Daoy (cell line): ENCODE measurements at places on chromosomes 3 and 15.
A peak's percentile ranks its signal among the peaks of the same experiment; 100 is the strongest.

GRCh38 chr3:82311901-82312300 lies 550.5 kb upstream of the GBE1 start:
- DNase-seq, result no peak

- no peak for DNase-seq
Measured at GRCh38 chr3:194775266-194775665, 89.6 kb downstream of the FAM43A start.

GRCh38 chr15:39599871-39600270 lies 19.0 kb downstream of the THBS1 start:
- DNase-seq, result no peak

- no peak for DNase-seq
Measured at GRCh38 chr15:76932135-76932966, 802 bp downstream of the RCN2 start.

- DNase-seq, result no peak
Measured at GRCh38 chr3:183008303-183008702, 28.0 kb upstream of the DCUN1D1 start.

DNA sequence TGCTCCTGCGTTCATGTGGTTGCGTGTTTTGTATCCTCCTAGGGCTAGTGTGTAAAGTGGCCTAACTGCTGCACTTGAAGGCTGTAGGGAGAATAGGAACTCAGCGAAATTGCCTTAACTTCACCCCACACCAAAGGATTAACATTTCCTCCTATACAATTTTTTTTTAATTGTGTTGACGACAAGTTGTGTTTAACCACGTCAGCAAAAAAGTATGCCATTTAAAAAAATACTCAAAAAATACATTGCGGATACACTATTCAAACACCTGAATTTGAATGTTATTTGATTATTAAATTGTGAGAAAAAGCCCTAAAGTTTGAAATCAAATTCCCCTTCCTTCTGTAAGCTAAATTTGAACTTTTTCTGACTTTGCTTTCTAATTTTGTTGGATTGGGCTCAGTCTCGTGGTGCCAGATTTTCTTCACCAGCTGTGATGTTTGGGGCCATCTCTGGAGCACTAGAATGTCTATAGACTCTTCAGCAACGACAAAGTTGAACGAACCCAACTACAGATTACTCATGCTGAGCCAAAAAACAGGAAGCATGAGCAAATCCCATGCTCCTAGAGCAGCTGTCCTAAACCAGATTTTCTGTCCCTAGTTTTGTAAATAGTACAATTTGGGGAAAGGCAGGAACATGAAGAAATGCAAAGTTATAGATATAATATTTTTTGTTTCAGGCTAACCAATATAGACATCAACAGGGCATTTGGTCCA lies 8.1 kb upstream of the SLC9A9 start:
- DNase-seq, result no peak

DNA sequence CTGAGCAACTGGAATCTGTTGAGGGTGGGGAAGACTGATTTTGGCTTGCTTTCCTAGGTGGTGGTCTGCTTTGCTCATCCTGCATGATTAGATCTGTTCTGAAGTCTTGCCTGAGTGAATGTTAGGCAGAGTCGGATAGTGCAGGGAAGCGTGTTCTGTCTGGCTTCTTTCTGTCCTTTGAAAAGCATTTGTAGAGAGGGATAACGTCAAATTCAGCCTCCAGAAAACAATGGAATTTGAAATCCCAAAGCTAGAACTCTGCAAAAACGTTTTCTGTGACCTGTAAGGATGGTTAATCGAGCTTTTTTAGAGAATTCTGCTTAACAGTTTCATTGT lies 1.4 kb downstream of the GLCE start:
- DNase-seq, result no peak

- DNase-seq, result no peak
Measured at GRCh38 chr15:50544368-50544767, 2.1 kb downstream of the USP50 start.

DNA sequence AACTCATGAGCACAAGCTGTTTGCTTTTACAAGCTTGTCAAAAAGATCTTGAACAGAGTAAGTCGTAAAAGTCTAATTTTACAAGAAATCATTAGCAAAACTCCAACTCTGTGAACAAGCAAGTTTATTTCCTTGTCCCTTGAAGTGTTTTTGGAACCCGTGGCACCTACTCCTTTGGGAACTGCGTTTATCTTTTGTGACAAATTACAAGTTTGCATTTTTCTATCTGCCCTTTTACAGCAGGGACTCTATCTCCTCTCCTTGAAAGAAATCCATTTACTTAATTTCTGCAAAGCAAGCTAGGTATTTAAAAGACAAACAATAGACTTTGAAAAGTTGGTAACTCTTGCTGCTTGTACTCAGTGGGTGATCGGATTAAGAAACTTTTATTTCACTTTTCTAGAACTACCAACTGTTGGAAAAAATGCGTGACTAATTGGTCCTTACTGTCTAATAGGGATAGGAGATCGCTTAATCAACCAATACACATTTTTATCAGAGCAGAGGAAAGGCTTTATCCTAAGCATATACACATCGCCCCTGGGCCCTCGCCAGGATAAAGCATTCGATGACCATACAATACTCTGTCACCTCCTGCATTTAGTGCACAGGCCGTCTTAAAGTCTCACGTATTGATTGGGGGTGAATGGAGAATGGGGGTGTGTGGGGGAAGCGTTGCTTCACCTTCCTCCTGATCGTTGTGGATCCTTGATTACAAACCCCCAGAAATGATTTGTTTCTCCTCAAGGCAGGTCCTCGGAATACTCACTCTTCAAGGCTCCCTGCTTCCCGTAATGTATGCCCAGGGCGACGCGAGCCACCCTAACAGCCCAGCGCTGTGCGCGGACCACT lies 1.7 kb downstream of the PRTG start:
- no peak for DNase-seq

DNA sequence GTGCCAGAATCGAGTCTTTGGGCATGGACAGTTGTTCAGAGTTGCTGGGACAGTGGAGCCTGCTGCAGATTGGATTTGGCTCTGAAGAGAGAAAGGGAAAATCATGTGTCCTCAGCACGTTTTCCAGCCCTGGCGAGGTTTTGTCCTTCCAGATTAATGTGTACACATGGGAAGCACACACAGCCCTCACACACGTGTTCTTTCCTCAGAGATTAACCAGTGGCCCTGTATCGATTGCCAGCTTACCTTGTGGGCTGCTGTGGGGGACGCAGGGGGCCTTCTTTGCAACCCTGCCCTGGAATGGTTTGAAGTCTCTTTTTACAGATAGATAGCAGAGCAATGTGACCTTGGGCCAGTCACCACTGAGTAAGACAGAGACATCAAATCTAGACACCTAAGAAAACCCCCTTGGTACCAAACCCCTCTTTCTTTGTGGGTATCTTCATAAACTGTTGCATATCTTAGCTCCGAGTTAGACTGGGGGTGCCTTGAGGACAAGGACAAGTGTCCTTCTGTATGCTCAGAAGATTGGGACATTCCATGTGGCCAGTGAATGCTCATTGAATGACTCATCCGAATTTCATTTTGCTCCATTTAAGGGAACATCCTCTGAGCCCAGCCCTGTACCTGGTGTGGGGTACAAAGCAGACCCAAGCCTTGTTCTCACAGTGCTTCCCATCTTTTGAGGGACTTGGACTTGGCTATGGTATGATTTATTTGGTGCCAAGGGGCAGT lies 48.0 kb downstream of the SMAD6 start:
- DNase-seq, result no peak

GRCh38 chr15:36429707-36430106 lies 149.7 kb upstream of the CDIN1 start:
- no peak for DNase-seq

DNA sequence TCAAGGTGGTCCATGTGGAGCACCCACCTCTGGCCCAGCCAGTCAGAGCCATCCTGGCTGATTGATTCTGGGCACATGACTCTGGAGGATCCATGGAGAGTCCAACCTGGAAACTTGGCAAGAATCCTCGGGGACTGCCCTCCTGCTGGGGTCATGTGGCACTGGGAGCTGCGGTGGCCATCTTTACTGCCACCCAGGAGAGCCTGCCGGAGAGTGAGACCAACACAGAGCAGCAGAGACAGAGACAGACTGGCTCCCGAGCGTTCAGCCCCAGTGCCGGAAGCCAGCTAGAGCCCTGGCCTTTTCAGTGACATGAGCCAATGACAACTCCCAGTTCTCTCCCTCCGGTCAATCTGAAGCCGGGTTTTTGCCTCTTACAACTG lies 11.5 kb upstream of the GATA2 start:
- no peak for DNase-seq

DNA sequence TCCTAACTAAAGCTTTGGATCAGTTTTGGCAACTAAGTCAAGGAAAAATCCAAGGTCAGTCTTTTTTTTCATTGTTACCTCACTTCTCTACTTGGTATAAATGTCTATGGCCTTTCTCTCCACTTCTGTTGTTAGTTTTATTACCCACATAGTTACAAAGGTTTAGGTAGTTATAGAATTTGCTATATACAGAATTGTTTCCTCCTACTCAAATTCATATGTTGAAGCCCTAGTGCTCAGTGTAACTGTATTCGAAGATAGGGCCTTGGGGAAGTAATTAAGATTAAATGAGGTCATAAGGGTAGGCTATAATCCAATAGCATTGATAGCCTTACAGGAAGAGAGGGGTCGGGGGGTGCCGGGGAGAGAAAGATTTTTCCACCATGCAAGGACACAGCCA lies 19.7 kb upstream of the STIMATE start:
- no peak for DNase-seq

DNA sequence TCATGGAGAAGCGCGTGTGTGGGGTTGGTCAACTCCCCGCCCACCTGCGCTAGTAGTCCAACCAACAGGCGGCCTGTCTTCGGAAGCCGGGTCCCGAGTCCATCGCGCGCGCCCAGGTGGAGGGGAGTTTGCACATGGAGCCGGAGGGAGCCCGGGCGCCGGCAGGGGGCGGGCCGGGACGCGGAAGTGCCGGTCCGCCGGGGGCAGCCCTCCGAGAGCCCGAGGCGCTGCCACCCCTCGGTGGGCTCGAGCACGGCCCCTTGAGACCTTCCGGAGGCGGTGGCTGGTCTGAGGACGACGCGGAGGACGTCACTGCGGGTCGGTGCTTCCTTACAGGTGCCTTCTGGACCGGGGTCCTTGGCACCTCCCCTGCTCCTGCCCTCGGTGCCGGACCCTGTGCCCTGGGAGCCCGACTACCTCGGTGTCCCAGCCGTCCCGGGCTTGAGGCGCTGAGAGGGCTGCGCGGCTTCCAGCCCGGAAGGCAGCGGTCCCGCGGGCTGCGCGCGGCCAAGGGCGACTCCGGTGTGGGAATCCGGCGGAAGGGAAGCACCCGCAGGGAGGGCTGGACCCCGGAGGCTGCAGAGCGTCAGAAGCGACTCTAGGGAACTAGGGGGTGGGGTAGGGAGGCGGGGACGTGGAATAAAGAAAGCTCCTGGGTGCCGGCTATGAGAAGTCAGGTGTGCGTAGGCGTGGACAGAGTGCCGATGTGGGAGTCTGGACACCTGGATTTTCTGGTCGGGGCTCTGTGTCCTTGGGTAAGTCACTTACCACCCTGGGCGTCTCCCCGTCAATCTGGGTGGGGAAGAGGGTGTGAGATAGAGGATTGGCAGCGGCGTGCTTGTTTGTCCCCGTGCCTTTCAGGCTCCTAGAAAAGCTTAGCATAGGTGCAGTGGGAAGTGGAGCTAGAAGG lies 212.3 kb downstream of the FGF12 start:
- peak; percentile 49 for DNase-seq

DNA sequence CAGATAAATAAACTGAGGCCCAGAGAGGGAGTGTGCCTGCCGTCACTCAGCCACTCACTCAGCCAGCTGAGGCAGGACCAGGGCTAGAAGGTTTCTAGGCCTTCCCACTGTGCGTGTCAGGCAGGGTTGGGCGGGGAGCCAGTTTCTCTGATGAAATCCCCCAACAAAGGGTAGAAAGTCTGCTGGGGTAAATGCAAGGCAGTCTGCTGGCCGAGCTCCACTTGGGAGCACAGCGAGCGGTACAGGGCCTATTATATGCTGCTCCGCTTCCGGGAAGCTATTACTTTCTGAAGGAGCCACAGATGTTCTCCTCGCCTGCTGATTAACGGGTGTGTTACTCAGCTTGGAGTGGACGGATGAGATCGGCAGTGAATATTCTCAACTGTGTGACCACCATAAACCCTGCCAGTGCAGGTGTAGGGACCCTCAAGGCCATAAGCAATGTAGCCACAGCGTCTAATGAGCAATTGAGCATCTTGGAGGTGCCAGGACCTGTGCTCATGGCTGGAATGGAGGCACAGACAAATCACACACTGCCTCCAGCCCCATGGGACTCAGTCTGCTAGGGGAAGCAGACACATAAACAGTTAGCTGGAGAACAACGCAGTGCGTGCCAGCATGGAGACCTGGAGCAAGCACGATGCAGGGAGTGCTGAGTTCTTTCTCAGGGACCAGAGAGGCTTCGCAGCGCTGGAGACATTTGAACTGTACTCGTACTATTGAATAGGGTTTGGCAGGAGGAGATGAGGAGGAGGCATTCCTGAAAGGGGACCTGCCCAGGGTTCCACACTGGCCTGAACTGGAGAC lies 42.1 kb downstream of the CORO2B start:
- peak; percentile 91 for DNase-seq

DNA sequence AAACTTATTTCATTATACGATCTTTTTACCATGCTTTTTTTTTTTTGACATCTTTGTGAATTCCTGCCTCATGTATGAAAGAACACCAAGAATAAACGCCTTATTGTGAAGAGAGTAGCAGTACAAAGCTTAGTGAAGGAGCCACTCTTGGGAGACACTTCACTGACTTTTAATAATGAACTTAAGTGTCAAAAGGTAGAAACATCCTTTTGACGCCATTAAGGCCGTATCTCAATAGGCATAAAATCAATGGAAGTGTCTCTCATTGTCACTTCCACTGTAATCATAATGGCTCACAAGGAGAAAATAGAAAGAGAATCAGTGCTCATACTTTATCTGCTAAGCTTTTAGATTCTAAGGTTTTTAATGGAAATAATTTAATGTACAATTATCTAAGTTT lies 657.8 kb downstream of the DIPK2A start:
- no peak for DNase-seq

- DNase-seq, result no peak
Measured at GRCh38 chr15:39843565-39843964, 60.9 kb upstream of the FSIP1 start.

- DNase-seq, result no peak
Measured at GRCh38 chr3:18300916-18301315, 124.2 kb downstream of the SATB1 start.

- no peak for DNase-seq
Measured at GRCh38 chr15:90883526-90883975, 753 bp upstream of the FES start.

DNA sequence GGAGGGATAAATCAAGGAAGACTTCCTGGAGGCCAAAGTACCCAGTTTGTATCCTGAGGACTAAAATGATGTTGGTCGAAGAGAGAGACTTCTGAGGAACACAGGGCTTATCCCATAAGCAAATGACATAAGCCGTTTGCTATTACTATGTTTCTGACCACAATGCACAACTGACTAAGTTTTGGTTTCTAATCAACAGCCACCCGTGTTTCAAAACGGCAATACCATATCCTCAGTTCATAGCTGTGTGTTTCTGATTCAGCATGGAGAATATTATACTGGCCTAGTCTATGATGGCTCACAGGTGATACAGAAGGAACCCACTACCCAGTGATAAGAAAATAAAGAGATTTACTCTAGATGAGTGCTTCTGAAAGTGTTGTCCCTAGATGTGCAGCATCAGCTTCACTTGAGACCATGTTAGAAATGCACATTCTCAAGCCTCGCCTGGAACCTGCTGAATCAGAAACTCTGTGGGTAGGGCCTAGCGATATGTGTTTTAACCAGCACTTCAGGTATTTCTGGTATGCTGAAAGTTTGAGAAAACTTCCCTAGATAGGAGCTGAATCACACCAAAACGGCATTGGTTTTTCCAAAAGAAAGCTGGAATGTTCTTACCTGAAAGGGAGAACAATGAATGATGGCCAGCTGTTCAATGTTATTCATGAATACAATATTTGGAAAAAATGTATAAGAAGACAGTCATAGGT lies 639.7 kb upstream of the NR2F2 start:
- no peak for DNase-seq
